NCI-H69 (cell line): ENCODE measurements at places on chromosomes 4 and X.

- no peak for DNase-seq
Measured at GRCh38 chr4:30728311-30728710, 8.1 kb downstream of the PCDH7 start.

GRCh38 chrX:81316163-81316562 is 114.3 kb downstream of the SH3BGRL start:
- DNase-seq = no peak

DNA sequence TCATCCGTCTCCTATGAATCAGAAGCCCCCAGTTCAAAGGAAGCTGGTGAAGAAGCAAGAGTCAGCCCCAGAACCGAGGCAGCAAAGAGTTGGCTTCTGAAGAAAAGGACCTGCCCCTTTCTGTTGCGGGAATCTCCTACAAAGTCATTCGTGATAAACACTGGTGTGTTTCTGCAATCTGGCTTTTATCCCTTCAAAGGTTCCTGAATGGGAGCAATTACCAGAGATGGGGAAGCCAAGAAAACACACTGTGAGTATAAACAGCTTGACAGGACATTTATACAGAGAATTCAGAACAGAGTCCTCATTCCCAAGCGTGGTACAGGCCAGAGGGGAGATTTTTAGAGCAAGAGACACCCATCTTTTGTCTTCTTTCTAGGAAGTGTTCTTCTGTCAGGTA is 226.8 kb upstream of the LNX1 start:
- no peak for DNase-seq

DNA sequence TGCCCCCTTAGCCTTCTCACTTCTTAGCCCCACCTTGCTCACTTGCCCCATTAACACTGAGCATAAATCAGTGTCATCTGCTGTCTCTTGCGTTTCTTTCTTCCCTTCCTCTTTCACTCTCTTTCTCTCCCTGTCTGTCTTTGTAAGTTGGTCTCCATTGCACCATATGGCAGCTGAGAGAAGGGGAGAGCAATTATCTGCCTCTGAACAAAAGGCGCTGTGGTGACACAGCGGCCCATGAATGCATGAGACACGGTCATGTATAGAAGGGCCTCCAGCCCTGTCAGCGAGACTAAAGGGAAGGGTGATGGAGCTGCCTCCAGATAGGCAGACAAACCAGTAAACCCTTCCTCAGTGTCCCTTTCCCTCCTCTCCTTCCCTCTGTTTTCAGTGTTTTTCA is 88.8 kb upstream of the PCDH18 start:
- DNase-seq = peak; percentile 94

GRCh38 chrX:96449191-96449590 is 235.5 kb upstream of the DIAPH2 start:
- no peak for DNase-seq

DNA sequence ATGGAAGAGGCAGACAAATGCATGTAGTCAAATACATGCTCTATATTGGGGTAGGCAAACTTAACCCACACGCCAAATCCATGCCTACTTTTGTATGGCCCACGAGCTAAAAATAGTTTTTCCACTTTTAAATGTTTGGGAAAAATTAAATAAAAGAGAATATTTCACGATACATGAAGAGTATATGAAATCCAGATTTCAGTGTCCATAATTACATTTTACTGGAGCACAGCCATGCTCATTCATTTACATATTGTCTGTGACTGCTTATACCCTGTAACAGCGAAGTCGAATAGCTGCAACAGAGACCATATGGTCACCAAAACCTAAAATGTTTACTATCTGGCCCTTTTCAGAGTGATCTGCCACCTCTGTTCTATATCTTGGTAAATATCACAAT is 257.4 kb upstream of the NOCT start:
- DNase-seq = no peak

DNA sequence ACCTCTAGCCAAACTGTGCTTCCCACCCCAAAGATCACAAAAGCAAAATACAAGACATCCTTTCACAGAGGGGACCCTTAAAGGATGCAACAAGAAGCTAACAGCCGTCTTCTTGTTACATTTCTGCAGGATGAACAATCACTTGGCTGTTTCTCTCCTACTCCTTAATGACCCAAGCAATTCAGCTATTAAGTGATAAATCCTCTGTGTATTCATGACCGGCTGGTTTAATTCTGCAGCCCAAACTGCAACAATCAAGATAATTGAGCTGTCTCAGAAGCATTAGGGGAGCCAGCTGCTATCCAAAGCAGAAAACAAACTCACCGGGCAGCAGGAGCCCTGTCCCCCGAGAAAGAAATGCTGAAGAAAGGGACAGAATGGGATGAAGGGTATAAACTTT is 85.9 kb upstream of the ACSL4 start:
- DNase-seq = peak; percentile 62

- DNase-seq = no peak
Measured at GRCh38 chrX:30246769-30247489, at the start of gene MAGEB1. Gene MAGEB1 (plus strand): TSS chrX:30247146. CDS start chrX:30250494, 3,348 bp downstream.

DNA sequence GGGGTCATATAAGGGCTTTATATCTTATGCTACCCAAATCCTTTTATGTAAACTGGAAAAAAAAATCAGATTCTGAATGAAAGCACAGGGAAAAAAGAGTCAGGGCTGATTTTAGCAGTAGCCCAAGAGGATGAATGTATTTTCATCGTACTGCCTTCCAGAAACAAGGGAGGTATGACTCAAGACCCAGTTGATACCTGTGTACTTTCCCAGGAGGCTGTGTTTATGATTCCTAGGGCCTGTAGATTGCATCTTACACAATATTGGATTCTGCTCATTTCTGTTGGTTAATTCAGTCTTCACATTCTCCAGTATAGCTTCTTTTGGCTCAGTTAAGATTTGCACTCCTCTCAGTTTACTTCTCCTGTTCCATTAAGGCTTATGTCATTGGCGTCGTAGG is 127.9 kb upstream of the LIMCH1 start:
- DNase-seq = no peak

- DNase-seq = no peak
Measured at GRCh38 chrX:19100586-19100985, 21.7 kb downstream of the ADGRG2 start.

DNA sequence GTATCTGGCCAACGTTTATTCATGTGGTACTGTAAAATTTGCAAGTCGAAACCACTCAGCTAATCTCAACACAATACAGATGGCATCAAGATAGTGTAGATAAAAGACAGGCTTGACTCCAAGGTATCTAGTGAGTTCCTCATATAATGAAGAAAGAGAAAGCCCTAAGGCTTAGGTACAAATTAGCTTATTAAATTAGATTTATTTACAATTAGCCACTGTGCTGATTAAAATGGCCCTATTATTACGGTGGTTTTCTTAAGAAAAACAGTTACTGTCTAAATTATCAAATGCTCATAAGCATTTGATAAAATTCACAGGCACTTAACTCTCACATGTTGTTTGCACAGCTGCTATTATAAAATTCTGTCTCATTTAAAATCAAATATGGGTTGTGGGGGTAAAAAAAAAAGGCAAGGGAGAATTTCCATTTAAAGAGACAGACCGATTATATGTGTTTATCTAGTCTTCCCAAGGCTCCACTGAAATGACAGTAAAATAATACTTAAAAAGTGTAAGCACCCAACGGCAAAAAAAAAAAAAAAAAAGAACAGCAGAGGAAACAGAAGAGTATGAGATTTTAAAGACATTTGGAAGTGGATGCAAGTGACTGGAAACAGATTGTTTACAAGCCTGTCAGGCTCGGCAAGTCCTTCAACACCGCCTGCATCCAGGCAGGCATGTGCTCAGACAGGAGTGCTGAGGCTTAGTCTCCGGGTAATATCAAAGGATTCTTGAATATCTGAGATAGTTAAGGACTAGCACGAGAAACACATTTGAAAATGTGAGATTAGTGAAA is 55.1 kb downstream of the FAM13A start:
- DNase-seq = peak; percentile 93

- DNase-seq = peak; percentile 6
Measured at GRCh38 chr4:61805979-61806378, 605.9 kb downstream of the ADGRL3 start.

DNA sequence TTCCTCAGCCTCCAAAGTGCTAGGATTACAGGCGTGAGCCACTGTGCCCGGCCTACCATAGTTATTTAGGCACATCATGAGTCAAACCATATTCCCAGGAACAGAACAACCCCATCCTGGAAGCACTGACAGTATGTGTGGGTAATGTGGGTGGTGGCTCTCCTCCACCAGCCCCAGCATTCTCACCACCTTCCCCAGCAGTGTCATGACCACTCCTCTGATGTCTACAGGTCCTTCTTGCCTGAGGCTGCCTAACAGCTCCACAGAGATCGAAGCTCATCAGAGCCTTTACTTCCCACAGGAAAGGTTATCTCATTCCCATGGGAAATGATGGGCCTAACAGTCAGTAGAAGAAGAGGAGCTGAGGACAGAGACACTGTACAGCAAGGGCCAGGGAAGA is 129.5 kb upstream of the GPC4 start:
- DNase-seq = no peak

GRCh38 chr4:119209077-119209476 is 3.4 kb upstream of the USP53 start:
- DNase-seq = no peak

DNA sequence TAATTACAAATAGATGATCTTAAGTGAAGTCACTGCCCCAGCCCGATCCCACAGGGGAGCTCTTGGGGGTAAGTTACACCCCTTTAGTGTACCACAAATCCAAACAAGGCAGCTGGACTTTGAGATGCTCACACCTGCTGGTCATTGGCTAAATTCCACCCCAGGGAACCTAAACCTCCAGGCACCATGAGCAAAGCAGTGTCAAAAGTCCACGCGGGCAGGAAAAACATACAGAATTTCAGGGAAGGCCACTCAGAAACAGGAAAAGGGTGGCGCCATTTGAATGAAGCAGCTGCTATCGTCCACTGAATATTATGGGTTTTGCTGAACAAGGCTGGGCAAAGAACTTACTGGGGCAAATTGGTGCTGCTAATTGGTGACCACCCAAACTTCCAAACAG is 30.9 kb downstream of the SUPT20HL1 start:
- peak; percentile 43 for DNase-seq

DNA sequence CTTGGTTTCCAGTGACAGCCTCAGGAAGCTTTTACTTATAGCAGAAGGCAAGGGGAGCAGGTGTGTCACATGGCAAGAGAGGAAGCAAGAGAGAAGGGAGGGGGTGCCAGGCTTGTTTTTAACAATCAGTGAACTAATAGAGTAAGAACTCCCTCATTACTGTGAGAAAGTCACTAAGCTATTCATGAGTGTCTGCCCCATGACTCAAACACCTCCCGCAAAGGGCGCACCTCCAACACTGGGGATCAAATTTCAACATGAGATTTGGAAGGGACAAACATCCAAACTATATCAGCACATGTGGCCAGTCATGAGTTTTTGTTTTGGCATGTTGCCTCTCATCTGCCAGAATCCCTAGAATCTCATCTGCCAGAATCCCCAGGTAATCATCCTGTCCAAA is 183.5 kb upstream of the C1QTNF7 start:
- DNase-seq = no peak

- DNase-seq = peak; percentile 20
Measured at GRCh38 chr4:100269446-100269845, 79.2 kb upstream of the DDIT4L start.

DNA sequence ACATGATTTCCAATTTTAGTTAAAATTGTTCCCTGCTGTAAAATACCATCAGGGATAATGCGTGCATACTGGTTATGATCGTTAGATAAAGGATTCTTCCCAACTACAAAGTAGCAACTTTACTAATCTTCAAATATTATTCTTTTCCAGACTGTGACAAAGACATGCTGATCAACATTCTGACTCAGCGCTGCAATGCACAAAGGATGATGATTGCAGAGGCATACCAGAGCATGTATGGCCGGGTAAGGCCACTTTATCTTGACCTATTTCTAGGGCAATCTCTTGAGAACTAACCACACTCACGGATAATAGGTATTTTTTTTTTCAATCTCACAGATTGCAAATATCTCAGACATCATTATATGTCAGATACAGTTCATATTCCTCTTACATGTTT is 47.0 kb downstream of the ANXA10 start:
- no peak for DNase-seq

- no peak for DNase-seq
Measured at GRCh38 chrX:42442745-42443144, 335.2 kb downstream of the PPP1R2C start.

- DNase-seq = peak; percentile 53
Measured at GRCh38 chr4:73259571-73260090, 1.0 kb upstream of the ANKRD17 start.

- peak; percentile 4 for DNase-seq
Measured at GRCh38 chr4:38106886-38107514, 146.8 kb downstream of the PTTG2 start.

DNA sequence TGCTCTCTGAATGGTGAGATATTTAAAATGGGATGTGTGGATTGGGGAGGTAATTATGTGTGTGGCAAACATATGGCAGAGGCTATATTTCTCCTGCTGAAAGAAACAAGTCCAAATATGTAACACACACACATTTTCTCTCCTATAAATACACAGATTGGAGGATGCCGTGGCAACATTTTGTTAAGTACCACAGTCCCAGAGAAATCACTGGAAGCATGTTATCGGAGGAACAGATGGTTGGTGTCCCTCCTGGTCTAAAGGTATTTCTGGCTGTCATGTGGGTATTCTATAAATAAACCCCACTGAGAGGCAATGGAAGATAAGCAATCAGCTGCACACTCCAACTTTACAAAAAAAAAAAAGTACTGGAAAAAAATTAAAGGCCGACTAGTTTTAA is 528.3 kb upstream of the BOD1L1 start:
- DNase-seq = no peak

DNA sequence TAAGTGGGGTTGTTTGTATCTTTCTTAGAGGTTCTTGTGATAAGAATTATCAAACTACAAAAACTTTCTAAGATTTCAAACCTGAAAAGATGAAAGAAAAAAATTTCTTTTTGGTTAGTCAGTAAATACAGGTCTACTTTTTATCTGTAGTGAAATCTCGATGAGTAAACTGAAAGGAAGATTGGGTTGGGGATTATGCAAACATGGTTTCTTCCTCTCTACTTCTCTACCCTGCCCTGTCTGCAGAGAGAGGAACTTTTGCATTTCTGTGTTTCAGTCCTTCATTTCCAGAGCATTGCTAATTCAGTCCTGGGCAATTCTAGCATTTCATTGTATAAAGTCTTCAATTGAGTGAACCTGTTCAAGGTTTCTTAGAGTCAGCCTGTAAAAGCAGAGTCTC is 51.6 kb upstream of the IL2 start:
- DNase-seq = no peak

- DNase-seq = no peak
Measured at GRCh38 chr4:26356081-26356501, 35.3 kb downstream of the RBPJ start.

GRCh38 chrX:49844611-49845010 is 15.5 kb downstream of the PAGE4 start:
- peak; percentile 10 for DNase-seq

- DNase-seq = no peak
Measured at GRCh38 chr4:71231129-71232055, 107.4 kb upstream of the SLC4A4 start.

DNA sequence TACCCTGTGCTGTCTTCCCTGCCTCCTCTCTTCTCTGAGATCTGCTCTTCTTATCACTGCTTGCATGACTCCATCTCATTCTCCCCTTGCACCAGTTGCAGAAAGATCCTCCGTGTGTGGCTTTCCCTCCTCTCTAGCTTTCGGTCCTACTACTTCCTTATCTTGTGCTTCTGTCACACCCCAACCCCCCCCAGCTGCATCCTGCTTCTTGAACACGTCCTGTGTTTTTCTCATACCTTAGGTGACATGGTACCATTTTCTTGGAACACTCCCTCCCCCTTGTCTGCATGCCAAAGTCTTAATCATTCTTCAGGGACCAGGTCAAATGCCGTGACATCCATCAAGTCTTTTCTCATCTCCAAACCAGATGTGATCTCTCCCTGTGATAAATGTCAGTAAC is 46.4 kb downstream of the FHL1 start:
- DNase-seq = no peak

- DNase-seq = peak; percentile 90
Measured at GRCh38 chrX:39688576-39689375, 409.0 kb downstream of the BCOR start.
